NCI-H774 (cell line): ENCODE measurements at places on chromosomes 1 and 21.

DNA sequence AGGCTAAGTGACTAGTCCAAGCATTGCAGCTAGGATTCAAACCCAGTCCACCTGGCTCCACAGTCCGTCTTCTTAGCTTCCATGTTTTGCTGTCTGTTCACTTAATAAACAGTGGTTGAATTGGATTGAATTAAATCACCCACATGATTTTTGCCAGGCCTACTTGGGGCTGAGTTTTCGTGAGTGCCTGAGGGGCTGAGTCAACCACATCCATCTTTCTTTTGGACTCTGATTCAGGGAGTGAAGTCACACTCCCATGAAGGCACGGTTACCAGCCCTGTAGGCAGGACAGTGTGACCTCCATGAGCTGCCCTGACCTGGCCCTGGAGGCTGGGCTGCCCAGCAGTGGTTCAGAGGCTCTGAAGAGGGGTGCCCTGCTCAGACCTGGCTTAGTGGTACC is 123.7 kb downstream of the ACTL8 start:
- no peak for DNase-seq

DNA sequence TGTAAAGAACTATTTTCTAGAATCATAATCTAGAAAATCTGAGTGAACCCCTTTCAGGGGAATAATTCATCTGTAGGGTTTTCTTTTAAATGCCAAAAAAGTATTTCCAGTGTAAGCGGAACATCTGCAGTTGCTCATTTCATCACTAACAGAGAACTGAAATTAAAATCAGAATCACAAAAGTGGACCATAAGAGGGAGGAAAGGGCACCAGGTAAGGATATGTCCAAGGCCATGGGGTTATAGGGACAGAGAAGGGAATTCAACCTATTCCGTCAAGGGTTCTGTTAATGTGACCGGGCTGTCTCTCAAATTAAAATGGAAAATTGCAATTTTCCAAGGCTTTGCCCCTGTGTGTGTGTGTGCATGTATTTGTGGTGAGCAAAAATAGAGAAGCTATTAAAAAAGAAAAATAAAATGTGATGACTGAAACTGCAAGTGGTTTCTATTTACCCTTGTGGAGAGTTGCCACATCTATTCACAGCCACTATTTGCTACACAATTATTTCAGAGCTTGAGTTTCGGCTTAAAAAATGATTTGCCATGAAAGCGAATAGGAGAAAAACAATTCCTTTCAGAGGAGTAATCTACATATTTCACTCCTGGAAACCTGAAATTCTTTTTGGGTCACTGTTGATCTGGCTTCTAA is 53.1 kb downstream of the APP start:
- DNase-seq, result peak; percentile 41

- DNase-seq, result no peak
Observed at GRCh38 chr1:178388418-178389145, 108.2 kb downstream of the CLEC20A start.

DNA sequence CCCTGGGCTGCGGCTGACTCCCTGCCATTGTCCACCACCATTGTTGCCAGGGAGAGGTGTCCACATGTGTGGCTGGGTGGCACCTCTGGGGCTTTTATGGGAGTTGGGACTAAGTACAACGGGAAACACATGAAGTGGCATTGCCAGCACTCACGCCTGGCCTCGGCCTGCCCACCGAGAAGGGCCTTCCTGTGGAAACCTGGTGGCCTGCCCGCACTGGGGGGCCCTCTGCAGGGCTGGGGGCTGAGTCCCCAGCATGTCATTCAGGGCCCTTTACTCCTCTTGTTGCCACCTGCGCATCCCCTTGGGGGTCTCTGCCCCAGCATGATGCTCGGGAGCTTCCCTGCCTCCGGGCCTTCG is 35.5 kb upstream of the RUNX3 start:
- DNase-seq, result no peak

GRCh38 chr21:38341546-38342012 is 84.8 kb downstream of the KCNJ15 start:
- no peak for DNase-seq

- no peak for DNase-seq
Observed at GRCh38 chr1:217331698-217332097, 299.2 kb downstream of the GPATCH2 start.

GRCh38 chr1:80417671-80418070 is 1383.1 kb upstream of the ADGRL2 start:
- no peak for DNase-seq

DNA sequence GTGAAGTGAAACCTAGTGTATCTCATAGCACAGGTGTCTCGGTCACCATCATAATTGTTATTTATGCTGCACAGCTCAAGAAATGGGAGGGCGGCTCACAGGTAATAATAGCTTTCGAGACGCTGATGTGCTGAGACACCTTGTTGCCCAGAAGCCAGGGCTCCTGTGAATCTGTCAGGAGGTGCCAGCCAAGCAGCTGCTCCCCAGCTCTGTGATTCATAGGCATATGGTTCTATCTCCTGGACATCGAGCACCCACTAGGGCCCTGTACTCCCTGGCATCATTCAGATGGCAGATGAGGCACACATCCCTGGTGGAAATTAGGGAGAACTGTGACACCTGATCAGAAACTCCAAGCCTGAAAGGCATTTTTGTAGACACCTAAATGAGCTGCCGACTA is 53.5 kb downstream of the SYT6 start:
- DNase-seq, result no peak
